ENCODE measurements at places on chromosomes 3 and 15. TPM values are rescaled to one million over a fixed set of nuclear protein-coding genes. Genes with fewer than 3 reads are reported as not detected.

The RBP2 gene
- not detected for total RNA-seq

The CLASP2 gene
- total RNA-seq: 953 TPM

The IMPG2 gene
- total RNA-seq: 1.7 TPM

The ZNF860 gene
- 2.2 TPM for total RNA-seq

The BBX gene
- total RNA-seq: 18.2 TPM

The CPN2 gene
- not detected for total RNA-seq

The BNC1 gene
- under 0.01 TPM for total RNA-seq

The UBE2Q2 gene
- 50.6 TPM for total RNA-seq

The ZBTB47 gene
- 14.0 TPM for total RNA-seq

The CNTN4 gene
- total RNA-seq: 70.6 TPM

The CCR9 gene
- not detected for total RNA-seq

The ZNF385D gene
- total RNA-seq: 15.7 TPM

The ELP6 gene
- 17.2 TPM for total RNA-seq

The GABRA5 gene
- total RNA-seq: 27.8 TPM

The NOX5 gene
- not detected for total RNA-seq

The AP3B2 gene
- 45.7 TPM for total RNA-seq

The AHSG gene
- total RNA-seq: not detected

The LDHAL6B gene
- total RNA-seq: not detected

The ACAN gene
- total RNA-seq: 0.49 TPM

The DZIP1L gene
- total RNA-seq: 4.9 TPM

The GRAMD2A gene
- total RNA-seq: 0.49 TPM

The ZDHHC23 gene
- total RNA-seq: 6.4 TPM

The SPINK8 gene
- total RNA-seq: not detected

The WNT5A gene
- total RNA-seq: 8.1 TPM

The LRRN1 gene
- total RNA-seq: 29.7 TPM

The GOLGA6L1 gene
- total RNA-seq: not detected

The UBA7 gene
- 3.0 TPM for total RNA-seq

The SLC51A gene
- total RNA-seq: 0.49 TPM

The TEX9 gene
- total RNA-seq: 20.4 TPM

The NEDD4 gene
- 4.2 TPM for total RNA-seq

The KBTBD13 gene
- not detected for total RNA-seq

The STAC gene
- 3.9 TPM for total RNA-seq

The WDR49 gene
- total RNA-seq: 6.9 TPM

The TICRR gene
- total RNA-seq: 1.2 TPM

The VEPH1 gene
- 14.3 TPM for total RNA-seq

The COL6A5 gene
- under 0.01 TPM for total RNA-seq

The CSPG5 gene
- total RNA-seq: 111 TPM

The GABPB1 gene
- 32.2 TPM for total RNA-seq

The FGF12 gene
- 103 TPM for total RNA-seq

The CPB1 gene
- not detected for total RNA-seq

The LEO1 gene
- total RNA-seq: 32.9 TPM

The PCSK6 gene
- total RNA-seq: 11.8 TPM

The FBXW12 gene
- 1.5 TPM for total RNA-seq

The CSNK1G1 gene
- 41.3 TPM for total RNA-seq

The XCR1 gene
- total RNA-seq: not detected

The REC114 gene
- total RNA-seq: not detected

The PFN2 gene
- total RNA-seq: 350 TPM

The MKRN3 gene
- total RNA-seq: 13.5 TPM

The IGSF11 gene
- 8.9 TPM for total RNA-seq

The LYZL4 gene
- not detected for total RNA-seq

The SLC12A1 gene
- total RNA-seq: 0.98 TPM

The GPR62 gene
- total RNA-seq: 0.25 TPM

The MYL3 gene
- 0.49 TPM for total RNA-seq

The ZCWPW2 gene
- 4.2 TPM for total RNA-seq

All from temporal lobe (tissue), 4 donors.